ENCODE measurements at places on chromosomes 13 and 19. TPM values are rescaled to one million over a fixed set of nuclear protein-coding genes. Genes with fewer than 3 reads are reported as not detected.

The TMEM221 gene
- 0.90 TPM for total RNA-seq

The SPACA4 gene
- total RNA-seq: not detected

The IL17D gene
- total RNA-seq: 2.3 TPM

The PABPC3 gene
- total RNA-seq: 1.2 TPM

The COMP gene
- total RNA-seq: 0.63 TPM

The C19orf85 gene
- 1.7 TPM for total RNA-seq

The OR7G1 gene
- total RNA-seq: not detected

The TLE2 gene
- total RNA-seq: 22.8 TPM

The SIGLEC8 gene
- not detected for total RNA-seq

The FBXO27 gene
- total RNA-seq: 6.2 TPM

The CEACAM20 gene
- total RNA-seq: not detected

The ZNF772 gene
- total RNA-seq: 28.0 TPM

The S1PR5 gene
- 3.1 TPM for total RNA-seq

The KIR3DL1 gene
- not detected for total RNA-seq

The PNMA8B gene
- 1.7 TPM for total RNA-seq

The KASH5 gene
- not detected for total RNA-seq

The WASF3 gene
- total RNA-seq: 20.7 TPM

The LRRC63 gene
- total RNA-seq: not detected

The ATP11A gene
- total RNA-seq: 35.1 TPM

The ZNF235 gene
- 3.8 TPM for total RNA-seq

The CGB5 gene
- total RNA-seq: not detected

The CABP5 gene
- total RNA-seq: not detected

The GRIN3B gene
- 0.23 TPM for total RNA-seq

The SLC10A2 gene
- total RNA-seq: not detected

The SARS2 gene
- 75.7 TPM for total RNA-seq

The RYR1 gene
- 17.3 TPM for total RNA-seq

The ZNF254 gene
- 45.6 TPM for total RNA-seq

The SIGLEC5 gene
- total RNA-seq: not detected

The ZNF433 gene
- total RNA-seq: 2.0 TPM

The TUBA3C gene
- total RNA-seq: not detected

The POSTN gene
- 0.31 TPM for total RNA-seq

The CPB2 gene
- not detected for total RNA-seq

The C19orf33 gene
- 58.9 TPM for total RNA-seq

The RNF113B gene
- not detected for total RNA-seq

The GCDH gene
- 99.8 TPM for total RNA-seq

The ZNF677 gene
- total RNA-seq: 60.5 TPM

The ZNF585A gene
- 14.7 TPM for total RNA-seq

The SOX1 gene
- total RNA-seq: 0.04 TPM

The TMPRSS9 gene
- total RNA-seq: 0.16 TPM

The ADGRE2 gene
- total RNA-seq: 2.4 TPM

The ZNF878 gene
- total RNA-seq: 16.4 TPM

The KIR2DL3 gene
- not detected for total RNA-seq

The FBN3 gene
- total RNA-seq: 34.7 TPM

The HCN2 gene
- 2.9 TPM for total RNA-seq

The ATP8B3 gene
- 6.0 TPM for total RNA-seq

The ZNF841 gene
- total RNA-seq: 20.0 TPM

The PTPRH gene
- total RNA-seq: 2.1 TPM

The NLRP9 gene
- not detected for total RNA-seq

The ATP4A gene
- total RNA-seq: 0.63 TPM

The KLK10 gene
- total RNA-seq: 4.9 TPM

The BCAM gene
- 100 TPM for total RNA-seq

The A1BG gene
- total RNA-seq: 17.7 TPM

The PAK4 gene
- 31.7 TPM for total RNA-seq

All from GM23338 (cell line).